CD4-positive, alpha-beta memory T cell (primary cell): ENCODE measurements at places on chromosomes 1 and 21. TPM values are rescaled to one million over a fixed set of nuclear protein-coding genes. Genes with fewer than 3 reads are reported as not detected.

The C8B gene
- total RNA-seq: not detected

The MATN1 gene
- 0.12 TPM for total RNA-seq

DNA sequence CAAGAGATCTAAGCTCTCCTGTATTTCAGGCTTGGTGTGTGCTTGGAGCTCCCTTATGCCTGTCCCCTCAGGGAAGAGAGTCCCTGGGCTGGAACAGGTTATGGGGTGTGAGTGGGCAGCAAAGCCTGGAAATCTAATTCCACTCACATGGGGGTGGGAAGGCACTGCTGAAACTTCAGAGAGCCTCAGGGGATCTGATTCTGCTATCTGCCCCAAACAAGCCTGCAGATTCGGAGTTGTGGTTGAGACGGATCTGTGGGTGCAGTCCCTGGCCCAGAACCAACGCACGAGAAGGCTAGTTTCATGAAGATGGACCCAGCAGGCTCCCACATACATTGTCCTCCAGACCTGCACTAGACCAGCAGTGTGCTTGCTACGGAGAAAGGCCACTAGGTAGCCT lies 2.9 kb downstream of the BLACAT1 start:
- DNase-seq: no peak

- DNase-seq: no peak
Measured at GRCh38 chr1:236471653-236472052, 52.1 kb upstream of the LGALS8 start.

- no peak for DNase-seq
Measured at GRCh38 chr1:201320168-201320788, 37.0 kb downstream of the PKP1 start.

DNA sequence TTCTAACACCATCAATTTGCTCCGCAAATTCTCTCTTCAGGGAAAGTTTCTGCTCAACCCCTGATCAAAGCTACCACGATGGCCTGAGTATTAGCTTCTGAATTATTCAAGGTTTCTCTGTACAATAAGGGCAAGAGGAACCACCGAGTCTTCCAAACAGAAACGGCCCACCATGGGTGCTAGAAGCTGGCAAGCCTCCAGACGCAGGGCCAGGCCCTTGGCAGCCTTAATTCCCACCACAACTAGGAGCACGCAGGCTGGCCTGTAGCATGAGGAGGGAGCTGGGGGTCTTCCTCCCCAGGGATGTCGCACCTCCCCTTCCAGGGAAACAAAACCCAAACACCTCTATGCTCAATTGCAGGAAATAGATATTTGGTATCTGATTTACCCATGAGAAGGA lies 11.1 kb downstream of the RSPH1 start:
- DNase-seq: no peak

GRCh38 chr1:88088481-88088880 lies 595.6 kb upstream of the PKN2 start:
- no peak for DNase-seq

The SLAMF9 gene
- not detected for total RNA-seq

- DNase-seq: no peak
Measured at GRCh38 chr1:21265644-21266043, 24.6 kb downstream of the ECE1 start.
